ENCODE measurements at places on chromosomes 1 and 21.

- DNase-seq, result no peak
These were observed 377.2 kb downstream of the PLPP3 start for GRCh38 chr1:56202186-56202585.

DNA sequence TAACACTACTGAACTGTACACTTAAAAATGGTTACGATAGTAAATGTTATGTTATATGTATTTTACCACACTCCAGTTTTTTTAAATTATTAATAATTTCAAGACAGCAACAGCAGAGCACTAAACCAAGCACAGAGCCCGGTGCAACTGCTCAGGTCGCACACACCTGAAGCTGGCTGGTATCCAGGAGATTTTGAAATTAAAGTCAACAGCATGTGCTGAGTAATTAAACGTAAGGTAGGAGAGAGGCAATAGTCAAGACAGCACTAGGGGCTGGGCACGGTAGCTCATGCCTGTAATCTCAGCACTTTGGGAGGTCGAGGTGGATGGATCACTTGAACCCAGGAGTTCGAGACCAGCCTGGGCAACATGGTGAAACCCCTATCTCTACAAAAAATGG is 35.1 kb upstream of the SLC30A10 start:
- DNase-seq, result no peak

- DNase-seq, result no peak
These were observed 33.4 kb downstream of the PTGER3 start for GRCh38 chr1:71014178-71014579.

DNA sequence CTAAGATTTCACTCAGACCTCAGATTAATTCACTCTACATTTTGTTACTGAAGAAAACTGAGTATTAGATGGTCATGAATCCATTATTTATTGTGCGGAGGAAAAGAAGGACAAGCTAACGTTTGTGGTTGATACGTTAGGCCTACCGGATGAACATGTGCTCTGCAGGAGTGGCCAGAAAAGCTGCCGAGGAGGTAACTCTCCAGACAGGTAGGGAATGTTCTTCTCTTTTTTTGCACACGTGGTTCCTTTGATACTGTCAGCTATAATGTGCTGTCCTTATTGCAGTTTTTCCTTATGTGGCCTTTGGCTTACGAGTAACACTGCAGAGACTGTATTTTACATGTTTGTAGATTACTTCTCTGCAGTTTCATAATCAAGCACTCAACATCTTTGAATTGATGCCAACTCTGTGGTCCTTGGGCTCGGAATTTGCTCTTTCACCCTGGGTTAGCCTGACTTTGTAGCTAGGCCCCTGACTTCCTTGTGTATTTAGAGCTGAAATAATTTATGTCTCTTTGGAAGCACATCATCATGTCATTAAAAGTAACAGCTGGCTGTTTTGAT is 13.6 kb downstream of the MTR start:
- no peak for DNase-seq

DNA sequence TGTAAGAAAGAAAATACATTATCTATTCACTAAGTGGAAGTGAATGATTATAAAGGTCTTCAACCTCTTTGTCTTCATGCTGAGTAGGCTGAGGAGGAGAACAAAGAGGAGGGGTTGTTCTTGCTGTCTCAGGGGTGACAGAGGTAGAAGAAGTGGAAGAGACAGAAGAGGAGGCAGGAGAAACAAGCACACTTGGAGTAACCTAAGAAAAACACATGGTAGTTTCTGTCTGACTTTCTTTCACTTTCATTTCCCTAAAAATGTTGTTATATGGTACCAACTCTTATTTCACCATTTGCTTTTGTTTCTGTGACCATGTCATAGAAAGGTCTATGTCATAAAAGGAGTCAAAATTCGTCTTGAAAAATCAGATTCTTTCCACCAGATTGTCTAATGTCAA is 696.6 kb upstream of the BRINP3 start:
- no peak for DNase-seq

DNA sequence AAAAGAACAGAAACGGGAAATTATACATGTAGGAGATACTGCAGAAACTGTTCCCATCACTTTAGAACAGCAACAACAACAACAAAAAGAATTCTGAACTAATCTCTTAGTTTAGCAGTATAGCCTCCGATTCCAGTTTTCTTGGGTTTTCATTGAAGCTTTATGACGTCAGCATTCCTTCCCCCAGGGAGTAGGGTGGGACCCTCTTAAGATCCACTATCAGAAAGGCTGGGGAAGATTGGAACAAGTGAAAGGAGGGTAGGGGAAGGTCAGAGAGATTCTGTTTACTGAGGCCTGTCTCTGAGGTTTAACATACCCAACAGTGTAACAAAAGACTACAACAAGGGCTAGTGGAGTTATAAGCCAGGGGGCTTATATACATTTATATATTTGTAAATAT is 121.4 kb upstream of the OLFM3 start:
- DNase-seq, result no peak

- no peak for DNase-seq
These were observed 56.7 kb upstream of the B3GALT5 start for GRCh38 chr21:39555911-39556590.

DNA sequence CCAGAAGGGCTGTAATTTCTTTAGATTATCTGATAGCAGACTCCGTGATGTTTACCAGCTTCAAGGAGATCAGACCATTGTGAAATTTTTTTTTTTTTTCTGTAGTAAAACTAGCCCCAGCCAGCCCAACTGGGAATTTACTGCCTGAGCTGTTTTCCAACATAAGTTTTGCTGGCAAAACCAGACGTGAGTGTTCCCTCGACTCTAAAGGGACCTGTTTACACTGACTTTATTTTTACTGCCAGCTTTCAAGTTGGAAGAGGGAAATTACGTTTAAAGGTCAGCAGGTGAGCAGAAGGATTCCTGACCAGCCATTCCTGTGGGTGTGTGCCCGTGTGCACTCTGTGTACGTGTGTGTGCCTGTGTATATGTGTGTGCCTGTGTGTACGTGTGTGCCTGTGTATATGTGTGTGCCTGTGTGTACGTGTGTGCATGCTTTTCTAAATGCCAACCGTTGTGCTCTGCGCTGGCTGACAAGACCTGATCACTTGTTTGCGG is 374 bp downstream of the MAB21L3 start:
- DNase-seq, result no peak

GRCh38 chr1:244974550-244974949 is 110.2 kb upstream of the HNRNPU start:
- no peak for DNase-seq

DNA sequence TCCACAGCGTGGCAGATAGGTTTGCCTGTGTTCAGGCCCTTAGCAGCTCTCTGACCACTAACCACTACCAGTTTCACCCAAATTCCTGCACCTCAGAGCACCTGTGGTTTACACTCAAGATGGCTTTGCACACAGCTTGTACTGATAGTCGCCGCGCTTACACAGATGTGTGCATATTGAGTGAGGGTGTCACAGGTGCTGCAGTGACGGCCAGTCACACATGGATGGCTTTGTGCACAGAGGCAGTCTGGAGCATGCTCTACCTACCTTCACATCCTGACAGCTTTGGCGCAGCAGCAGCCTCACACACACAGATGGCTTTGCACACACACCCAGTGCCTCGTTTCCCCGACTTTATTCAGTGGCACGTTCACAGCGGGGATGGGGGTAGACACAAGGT is 7.5 kb downstream of the DMAP1 start:
- no peak for DNase-seq

DNA sequence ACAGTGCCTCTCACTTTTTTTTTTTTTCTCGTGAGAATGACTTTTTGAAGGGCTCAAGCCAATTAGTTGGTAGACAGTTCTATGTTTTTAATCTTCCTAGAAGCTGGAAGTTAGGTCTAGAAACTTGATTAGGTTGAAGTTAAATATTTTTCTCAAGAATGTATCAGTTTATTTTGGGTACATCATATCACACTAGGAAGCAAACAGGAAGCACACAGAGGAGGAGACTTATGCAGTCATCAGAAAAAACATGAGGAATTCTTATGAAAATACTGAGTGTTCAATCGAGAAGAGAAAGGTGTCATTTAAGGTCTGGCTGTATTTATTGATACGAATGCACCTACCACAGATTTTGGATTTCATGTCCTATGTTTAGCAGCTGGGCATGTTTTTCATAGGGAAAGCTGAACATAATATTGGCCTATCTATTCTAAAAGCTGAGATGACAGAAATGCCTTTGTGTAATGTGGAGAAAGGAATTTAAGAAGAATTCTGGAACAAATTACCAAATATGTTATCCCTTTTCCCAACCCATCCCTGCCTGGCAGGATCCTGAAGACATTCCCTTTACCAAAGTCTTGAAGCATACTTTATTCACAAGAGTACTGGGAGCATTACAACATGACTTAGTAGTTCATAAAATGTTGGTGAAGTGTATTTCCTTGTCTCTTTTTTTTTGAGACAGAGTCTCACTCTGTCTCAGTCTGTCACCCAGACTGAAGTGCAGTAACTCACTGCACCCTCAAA is 17.5 kb upstream of the ZFP69B start:
- DNase-seq, result no peak

DNA sequence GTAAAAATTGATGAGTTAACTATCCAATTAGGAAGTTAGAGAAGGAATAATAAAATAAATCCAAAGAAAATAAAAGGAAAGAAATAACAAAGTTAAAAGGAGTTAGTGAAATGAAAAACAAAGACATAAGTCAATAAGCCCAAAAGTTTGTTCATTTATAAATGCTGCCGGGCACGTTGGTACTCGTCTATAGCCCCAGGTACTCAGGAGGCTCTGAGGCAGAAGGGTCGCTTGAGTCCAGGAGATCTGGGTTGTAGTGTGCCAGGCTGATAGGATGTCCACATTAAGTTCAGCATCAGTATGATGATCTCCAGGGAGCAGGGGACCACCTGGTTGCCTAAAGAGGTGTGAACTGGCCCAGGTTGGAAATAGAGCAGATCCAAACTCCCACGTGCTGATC is 35.5 kb upstream of the VANGL1 start:
- DNase-seq, result no peak

GRCh38 chr1:39269791-39270342 is 65.4 kb downstream of the MACF1 start:
- no peak for DNase-seq

- DNase-seq, result no peak
These were observed 175.5 kb downstream of the ASTN1 start for GRCh38 chr1:176989023-176989422.

DNA sequence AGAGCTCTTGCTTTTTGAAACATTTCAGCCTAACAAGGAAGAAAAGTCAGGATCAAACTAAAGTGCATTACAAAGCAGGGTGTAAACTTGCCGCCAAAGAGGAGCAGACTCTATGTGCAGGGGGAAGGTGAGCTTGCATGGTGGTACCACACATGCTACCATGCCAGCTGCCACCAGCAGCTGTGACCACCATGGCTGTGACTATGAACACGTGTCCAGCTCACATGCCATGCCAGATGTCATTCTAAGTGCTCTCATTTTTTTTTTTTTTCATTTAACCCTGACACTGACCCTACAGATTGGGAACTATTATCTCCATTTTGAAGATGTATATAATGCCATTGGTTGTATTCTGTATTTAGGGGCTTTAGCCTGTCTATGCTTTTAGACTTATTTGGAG is 79.0 kb downstream of the PCP4 start:
- DNase-seq, result no peak

- DNase-seq, result no peak
These were observed 749 bp downstream of the CITED4 start for GRCh38 chr1:40861224-40862003.

DNA sequence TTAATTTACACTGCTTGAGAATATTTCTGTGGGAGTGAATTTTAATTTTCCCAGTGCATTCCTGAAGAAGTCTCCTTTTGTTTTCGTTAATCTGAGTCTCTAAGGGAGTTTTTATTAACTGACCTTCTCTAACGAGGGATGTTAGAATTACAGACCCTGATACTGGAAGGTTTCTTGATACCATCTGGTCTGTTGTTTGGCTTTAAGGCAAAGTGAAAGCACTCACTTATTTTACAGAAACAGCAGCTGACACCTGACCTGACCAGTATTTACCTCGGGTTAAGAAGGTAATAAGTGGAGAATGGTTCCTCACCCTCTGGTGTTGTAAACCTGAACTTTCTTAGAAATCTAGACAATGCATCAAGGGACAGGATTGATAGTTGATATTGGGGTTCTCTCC is 12.4 kb downstream of the CDC14A start:
- DNase-seq, result no peak

DNA sequence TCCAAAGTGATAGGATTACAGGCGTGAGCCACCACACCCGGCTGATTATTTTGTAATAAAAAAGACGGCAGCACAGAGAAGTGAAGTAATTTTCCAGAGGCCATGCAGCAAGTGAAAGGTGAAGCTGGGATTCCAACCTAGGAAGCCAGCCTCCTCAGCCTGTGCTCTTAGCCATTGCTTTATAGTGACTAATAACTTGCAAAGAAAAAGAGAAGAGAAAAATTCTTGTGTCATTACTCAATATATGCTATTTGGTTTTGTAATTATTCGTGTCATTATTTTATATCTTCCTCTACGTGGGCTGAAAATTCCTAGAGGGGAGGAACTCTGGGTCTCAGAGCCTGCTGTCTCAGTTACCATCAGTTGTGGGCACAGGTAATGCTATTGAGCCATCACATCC is 1.6 kb upstream of the IER5 start:
- no peak for DNase-seq

GRCh38 chr1:156383023-156383422 is 14.0 kb downstream of the RHBG start:
- DNase-seq, result peak; percentile 43

DNA sequence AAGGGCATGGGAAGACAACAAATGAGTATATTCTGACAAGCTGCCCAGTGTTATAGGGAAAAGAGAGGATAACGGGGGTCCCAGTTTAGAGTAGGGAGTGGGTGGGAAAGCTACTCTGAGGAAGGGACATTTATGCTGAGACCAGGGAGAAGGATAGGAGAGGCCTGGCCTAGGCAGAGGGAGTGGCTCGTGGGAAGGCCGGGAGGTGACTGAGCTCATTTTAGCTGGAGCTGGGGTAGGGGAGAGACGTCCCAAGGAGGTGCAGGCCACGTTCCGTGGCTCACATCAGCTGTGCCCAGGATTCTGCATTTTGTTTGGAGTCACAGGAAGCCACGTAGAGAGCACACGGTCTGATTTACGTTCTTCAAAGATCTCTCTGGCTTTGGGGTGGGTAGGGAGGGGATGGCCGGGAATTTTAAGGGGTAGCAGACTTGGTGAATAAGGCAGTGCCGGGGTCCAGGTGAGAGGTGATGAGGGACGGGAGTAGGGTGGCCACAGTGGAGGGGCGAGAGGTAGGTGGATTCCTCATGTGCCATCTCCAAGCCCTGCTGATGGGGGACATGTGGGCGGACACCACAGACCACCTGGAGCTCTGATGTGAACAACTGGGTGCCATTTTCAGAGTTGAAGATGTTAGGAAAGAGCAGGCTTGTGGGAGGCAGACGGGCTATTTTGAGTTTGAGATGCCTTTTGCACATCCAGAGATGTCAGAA is 4.7 kb downstream of the TINAGL1 start:
- DNase-seq, result no peak

DNA sequence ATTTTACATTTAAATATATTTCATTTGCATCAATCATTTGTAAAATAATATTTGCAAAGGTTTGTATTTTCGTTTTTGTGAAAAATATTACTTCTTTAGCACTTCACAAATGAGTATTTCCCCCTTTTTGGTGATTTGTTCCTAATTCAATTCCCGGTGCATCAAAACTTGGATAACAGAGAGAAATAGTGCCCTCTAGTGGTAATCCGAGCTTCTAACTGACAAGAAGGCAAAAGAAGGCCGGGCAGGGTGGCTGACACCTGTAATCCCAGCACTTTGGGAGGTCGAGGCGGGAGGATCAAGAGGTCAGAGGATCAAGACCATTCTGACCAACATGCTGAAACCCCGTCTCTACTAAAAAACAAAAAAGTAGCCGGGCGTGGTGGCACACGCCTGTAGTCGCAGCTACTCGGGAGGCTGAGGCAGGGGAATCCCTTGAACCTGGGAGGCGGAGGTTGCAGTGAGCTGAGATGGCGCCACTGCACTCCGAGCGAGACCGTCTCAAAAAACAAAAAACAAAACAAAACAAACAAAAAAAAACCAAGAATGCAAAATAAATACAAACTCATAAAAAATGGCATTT is 137.7 kb downstream of the COL11A1 start:
- DNase-seq, result no peak
